Omental fat pad (tissue), 4 donors: ENCODE measurements at places on chromosomes 3 and 15. TPM values are rescaled to one million over a fixed set of nuclear protein-coding genes. Genes with fewer than 3 reads are reported as not detected.

LTK gene
- 1.3 TPM for total RNA-seq

CAV3 gene
- not detected for total RNA-seq

TRH gene
- not detected for total RNA-seq

SRGAP3 gene
- total RNA-seq, result 3.0 TPM

CFAP100 gene
- not detected for total RNA-seq

CAMK2N2 gene
- not detected for total RNA-seq

CADM2 gene
- total RNA-seq, result 1.7 TPM

IL20RB gene
- total RNA-seq, result 1.2 TPM

CD86 gene
- total RNA-seq, result 13.2 TPM

CEMIP gene
- 9.5 TPM for total RNA-seq

SH2D7 gene
- not detected for total RNA-seq

TRPC1 gene
- total RNA-seq, result 11.6 TPM

NAA80 gene
- total RNA-seq, result 3.4 TPM

GMNC gene
- total RNA-seq, result not detected

B3GNT5 gene
- 8.9 TPM for total RNA-seq

OR4F15 gene
- total RNA-seq, result not detected

TEX55 gene
- not detected for total RNA-seq

TRPM1 gene
- not detected for total RNA-seq

STARD9 gene
- total RNA-seq, result 17.3 TPM

NME9 gene
- total RNA-seq, result not detected

EXD1 gene
- total RNA-seq, result not detected

SAMD7 gene
- not detected for total RNA-seq

ADAMTS9 gene
- total RNA-seq, result 1,116 TPM

CKMT1B gene
- 3.0 TPM for total RNA-seq

TIGIT gene
- 0.72 TPM for total RNA-seq

CSPG5 gene
- 1.3 TPM for total RNA-seq

RMDN3 gene
- total RNA-seq, result 32.8 TPM

RAB6B gene
- total RNA-seq, result 16.4 TPM

DPPA2 gene
- not detected for total RNA-seq

NLGN1 gene
- 8.0 TPM for total RNA-seq

FAM81A gene
- total RNA-seq, result 0.38 TPM
